SJSA1 (cell line): ENCODE measurements at places on chromosomes 2 and 18. TPM values are rescaled to one million over a fixed set of nuclear protein-coding genes. Genes with fewer than 3 reads are reported as not detected.

Gene BIN1
- total RNA-seq = 68.6 and 76.5 TPM in 2 replicates

Gene ITGA6
- 26.7 and 32.9 TPM in 2 replicates for total RNA-seq

Gene CIB4
- total RNA-seq = not detected in 2 replicates

- no peaks in the 10 kb centered on the region for H3K27me3 ChIP-seq
- no peaks in the 10 kb centered on the region for H3K36me3 ChIP-seq
- H3K4me3 ChIP-seq = no peak overlapping the region
- H3K4me1 ChIP-seq = no peaks in the 10 kb centered on the region
- DNase-seq = no peak
Measured at GRCh38 chr2:58073751-58074150, 27.1 kb downstream of the VRK2 start.

- DNase-seq = no peak
- no peak overlapping the region for H3K27ac ChIP-seq
- H3K27me3 ChIP-seq = no peaks in the 10 kb centered on the region
- H3K4me1 ChIP-seq = no peaks in the 10 kb centered on the region
Measured at GRCh38 chr18:24246143-24246542, 107.3 kb downstream of the CABYR start.

DNA sequence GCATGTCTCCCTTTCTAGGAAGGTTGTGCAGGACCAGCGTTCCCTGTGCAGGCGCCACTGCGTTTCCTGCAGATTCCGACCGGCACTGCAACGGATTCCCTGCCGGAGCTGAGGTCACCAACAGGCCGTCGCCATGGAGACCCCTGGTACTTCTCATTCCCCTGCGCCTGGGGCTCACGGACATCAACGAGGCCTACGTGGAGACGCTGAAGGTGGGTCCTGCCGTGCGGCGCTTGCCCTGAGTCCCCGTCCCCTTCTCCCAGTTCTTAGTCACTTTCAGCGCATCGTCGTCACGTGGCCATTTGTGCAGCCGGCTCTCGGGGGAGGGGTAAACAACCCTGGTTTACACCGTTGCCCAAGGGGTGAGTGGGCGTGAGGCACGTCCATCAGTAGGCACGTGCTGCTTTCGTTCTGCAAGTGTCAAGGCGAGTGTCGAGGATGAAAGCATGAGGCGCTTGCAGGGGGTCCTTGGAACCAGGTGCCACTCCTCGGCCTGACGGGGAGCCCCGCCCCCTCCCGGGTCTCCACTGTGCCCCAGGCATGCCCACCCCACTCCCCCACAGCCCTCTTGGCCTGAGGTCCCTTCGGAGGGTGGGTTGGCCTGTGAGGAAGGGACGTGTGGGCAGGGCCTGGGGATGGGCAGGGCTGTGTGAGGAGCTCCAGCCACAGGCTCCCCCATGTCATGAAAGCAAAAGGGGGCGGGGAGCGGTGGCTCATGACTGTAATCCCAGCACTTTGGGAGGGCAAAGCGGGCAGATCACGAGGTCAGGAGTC is 19.8 kb downstream of the DTYMK start:
- H3K27me3 ChIP-seq = no peaks in the 10 kb centered on the region
- peaks cover 17% of the 10 kb centered on the region for H3K4me1 ChIP-seq
- no peak overlapping the region for H3K4me3 ChIP-seq
- H3K36me3 ChIP-seq = peaks cover 53% of the 10 kb centered on the region
- no peak overlapping the region for H3K27ac ChIP-seq
- DNase-seq = no peak

- peaks cover 12% of the 10 kb centered on the region for H3K36me3 ChIP-seq
- no peak for DNase-seq
- H3K27ac ChIP-seq = peak overlapping the region; percentile 84
- H3K27me3 ChIP-seq = no peaks in the 10 kb centered on the region
Measured at GRCh38 chr2:199458806-199459285, 1.1 kb upstream of the SATB2 start.

DNA sequence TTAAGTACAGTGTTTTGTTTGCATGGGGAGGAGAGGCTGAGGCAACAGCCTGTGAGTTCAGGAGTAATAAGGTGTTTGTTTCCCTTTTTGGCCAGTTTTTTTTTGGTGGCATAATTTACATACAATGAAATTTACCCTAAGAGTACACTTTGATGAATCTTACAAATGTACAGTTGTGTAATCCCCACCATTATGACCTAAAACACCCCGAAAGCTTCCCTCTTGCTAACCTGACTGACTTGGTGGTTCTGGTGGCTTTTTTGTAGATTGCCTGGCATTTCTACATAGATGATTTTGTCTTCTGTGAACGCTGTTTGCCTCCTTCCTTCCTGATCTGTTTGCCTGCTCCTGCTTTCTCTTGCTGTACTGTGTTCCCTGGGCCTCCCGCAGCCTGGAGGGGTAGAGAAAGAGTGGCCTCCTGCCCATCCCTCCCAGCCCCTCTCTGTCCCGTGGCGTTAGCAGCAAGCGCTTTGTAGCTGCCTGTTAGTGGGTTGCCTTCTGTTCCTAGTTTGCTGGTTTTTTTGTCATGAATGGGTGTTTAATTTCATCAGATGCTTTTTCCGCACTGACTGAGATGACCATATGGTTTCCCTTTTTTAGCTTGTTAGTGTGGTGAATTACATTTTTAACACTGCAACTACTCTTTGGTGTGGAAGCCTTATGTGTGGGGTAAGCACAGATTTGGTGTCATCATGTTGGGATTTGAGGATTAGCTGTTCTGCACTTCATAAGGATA is 32.1 kb downstream of the ASAP2 start:
- no peak overlapping the region for H3K4me3 ChIP-seq
- H3K36me3 ChIP-seq = no peaks in the 10 kb centered on the region
- H3K4me1 ChIP-seq = peaks cover 69% of the 10 kb centered on the region
- H3K27me3 ChIP-seq = no peaks in the 10 kb centered on the region
- no peak for DNase-seq
- H3K27ac ChIP-seq = no peak overlapping the region

- H3K4me1 ChIP-seq = peaks cover 55% of the 10 kb centered on the region
- H3K27me3 ChIP-seq = no peaks in the 10 kb centered on the region
- no peak overlapping the region for H3K27ac ChIP-seq
Measured at GRCh38 chr18:45788861-45789260, 36.6 kb upstream of the SIGLEC15 start.

DNA sequence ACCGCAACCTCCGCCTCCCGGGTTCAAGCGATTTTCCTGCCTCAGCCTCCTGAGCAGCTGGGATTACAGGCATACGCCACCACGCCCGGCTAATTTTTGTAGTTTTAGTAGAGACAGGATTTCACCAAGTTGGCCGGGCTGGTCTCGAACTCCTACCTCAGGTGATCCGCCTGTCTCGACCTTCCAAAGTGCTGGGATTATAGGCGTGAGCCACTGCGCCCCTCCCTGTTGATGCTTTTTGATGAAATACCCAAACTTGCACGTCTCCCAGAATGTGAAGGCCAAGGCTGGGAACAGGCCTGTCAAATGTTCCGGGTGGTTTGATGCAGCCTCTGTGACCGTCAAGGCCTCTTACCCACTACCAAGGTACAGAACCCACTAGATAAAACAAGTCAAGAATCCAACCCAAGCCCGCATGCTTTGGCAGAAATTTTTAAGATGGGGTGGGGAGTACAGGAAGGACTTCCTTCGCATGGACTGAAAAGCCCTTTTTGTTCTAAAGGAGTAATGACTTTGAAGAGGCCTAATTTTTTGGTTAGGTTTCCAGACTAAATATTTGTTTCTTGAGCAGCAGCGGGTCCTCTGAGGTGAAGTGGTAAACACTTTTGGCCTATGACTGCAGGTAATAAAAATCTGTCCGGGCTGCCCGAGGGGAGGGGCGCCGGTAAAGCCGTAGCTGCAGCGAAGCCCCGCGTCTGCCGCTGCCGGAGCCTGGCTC is 3.7 kb upstream of the EVX2 start:
- H3K4me1 ChIP-seq = peaks cover 5% of the 10 kb centered on the region
- no peak for DNase-seq
- peaks cover 90% of the 10 kb centered on the region for H3K27me3 ChIP-seq
- H3K4me3 ChIP-seq = no peak overlapping the region
- H3K27ac ChIP-seq = no peak overlapping the region

- H3K36me3 ChIP-seq = no peaks in the 10 kb centered on the region
- no peaks in the 10 kb centered on the region for H3K27me3 ChIP-seq
Measured at GRCh38 chr2:16196687-16197503, 256.5 kb downstream of the MYCN start.
